ENCODE measurements at places on chromosomes 1 and 21.

GRCh38 chr1:183817576-183818288 lies 12.8 kb downstream of the RGL1 start:
- DNase-seq: no peak

- DNase-seq: no peak
These were observed 192.2 kb downstream of the ST6GALNAC3 start for GRCh38 chr1:76266762-76267161.

DNA sequence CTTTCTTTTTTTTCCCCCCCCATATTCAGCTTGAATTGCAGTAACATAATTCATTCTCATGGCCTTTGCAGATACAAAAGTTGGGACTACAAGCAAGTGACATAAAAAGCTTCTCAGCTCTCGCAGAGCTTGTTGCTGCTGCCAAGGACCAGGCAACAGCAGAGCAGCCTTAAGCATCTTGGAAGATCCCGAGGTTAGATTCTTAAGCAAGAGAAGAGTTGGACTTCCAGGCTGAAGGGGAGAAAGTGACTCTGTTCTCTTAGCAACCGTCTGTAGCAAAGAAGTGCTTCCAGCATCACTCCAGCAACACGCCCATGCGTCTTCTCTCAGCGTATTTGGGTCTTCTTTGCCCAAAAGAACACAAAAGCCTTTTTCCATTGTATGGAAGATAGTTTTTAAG lies 20.7 kb downstream of the AGT start:
- DNase-seq: no peak

DNA sequence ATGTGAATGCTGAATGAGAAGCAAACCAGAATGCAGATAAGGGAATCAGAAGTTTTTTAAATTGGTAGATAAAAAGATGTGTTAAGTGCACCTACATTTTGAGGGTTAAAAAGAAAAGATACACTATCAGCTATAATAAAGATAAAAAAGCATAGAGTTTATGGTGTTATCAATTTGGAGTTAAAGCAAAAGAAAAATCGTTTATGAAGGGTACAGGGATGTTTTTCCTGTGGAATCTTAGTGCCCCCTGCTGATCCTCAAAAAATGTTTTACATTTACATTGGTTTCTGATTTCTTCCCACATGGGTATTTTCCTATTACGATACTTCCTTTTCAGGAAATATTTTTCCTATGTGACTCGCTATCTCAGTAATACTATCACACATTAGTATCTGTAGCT lies 293.5 kb downstream of the MRPL39 start:
- peak; percentile 9 for DNase-seq

GRCh38 chr1:228378090-228378872 lies 28.4 kb downstream of the TRIM11 start:
- peak; percentile 75 for DNase-seq

DNA sequence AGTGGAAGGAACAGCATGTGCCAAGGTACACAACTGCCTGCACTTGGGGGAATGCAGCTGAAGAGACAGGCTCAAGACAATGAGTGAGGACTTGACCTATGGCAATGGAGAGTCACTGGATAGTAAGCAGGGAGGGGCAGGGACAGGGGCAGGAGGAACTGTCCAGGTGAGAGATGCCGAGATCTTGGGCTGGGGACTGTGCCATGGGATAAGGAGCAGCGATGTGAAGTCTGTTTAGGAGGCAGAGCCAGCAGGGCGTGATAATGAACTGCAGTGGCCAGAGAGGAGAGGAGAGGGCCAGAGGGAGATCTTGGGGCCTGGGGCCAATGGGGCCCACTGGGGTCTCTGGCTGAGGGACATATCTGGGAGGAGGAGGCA lies 17.8 kb upstream of the EPB41 start:
- no peak for DNase-seq

DNA sequence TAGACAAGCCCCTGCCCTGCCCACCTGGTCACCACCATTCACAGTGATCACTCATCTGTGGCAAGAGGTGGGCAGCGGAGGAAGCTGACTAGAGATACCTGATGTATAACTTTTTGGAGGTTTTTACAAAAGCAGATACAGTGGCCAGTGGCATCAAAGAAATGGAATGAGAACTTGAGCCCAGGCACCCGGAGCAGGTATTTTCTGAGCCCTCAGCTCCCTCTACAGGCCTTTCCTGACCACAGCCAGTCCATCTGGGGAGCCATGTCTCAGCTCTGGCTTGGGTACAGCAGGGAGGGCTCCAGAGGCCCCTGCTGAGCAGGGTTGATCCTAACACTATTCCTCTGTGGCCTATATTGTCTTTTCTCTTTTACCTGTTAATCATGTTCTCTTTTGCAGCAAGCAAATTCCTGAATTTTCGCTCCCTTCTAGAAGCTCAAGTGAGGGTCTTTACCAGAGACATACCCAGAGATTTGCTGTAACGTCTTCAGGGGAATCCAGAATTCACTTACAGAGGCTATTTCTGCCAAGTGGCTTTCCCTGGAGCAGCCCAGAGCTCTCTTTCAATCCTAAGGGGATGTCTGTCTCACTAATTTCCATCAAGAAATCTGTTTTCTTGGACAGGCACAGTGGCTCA lies 27.3 kb downstream of the GPR157 start:
- peak; percentile 83 for DNase-seq

GRCh38 chr1:66929146-66929688 lies 4.4 kb downstream of the MIER1 start:
- peak; percentile 38 for DNase-seq

DNA sequence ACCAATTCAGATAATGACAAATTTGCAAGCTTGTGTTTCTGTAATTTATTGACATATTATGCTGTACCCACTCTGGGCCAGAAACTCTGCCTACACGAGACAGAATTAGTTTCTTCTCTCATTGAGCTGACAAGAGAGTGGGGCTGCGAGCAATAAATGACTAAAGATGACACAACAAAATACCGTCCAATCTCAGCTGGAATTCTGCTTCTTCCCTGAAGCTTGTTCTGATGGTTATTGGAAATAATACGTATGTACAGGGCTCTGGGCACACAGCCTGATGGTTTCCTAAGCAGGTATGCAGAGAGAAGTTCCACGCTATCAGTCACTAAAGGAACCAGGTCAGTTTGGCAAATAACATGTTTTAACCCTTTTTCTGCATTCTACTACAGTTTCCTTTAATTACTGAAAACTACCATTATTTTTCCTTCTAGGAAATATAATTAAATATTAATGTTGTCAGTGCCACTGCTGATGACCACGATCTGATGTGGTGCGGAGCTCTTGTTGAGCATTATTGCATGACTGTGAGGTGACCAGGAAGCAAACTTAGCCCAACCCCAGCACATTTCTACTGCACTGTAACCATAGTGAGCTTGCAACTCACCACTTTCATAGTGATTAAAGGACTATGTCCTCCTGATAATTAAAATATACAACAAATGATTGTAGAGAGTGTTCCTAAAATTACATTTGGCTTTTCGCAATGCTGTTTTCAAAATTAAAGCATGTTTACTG lies 221.4 kb upstream of the L1TD1 start:
- no peak for DNase-seq

- DNase-seq: no peak
These were observed 7.0 kb upstream of the TFF1 start for GRCh38 chr21:42373196-42373907.

DNA sequence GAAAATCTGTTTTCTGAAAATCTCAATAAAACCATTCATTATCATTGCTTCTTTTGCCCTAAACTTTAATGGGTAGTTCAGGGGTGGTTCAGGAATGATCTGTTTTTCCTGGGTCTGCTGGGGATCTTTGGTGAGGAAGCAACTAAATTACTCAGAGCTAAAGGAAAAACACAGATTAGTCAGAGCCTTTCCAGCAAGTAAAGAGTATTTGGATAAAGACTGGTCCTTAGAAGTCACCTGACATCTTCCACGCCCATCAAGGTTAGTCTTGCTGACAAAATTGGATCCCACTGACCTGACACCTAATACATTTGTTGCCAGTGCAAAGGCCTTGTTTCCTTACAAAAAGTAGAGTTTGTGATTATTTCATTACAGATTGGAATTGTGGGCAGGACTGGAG lies 24.2 kb downstream of the HSPA13 start:
- no peak for DNase-seq

DNA sequence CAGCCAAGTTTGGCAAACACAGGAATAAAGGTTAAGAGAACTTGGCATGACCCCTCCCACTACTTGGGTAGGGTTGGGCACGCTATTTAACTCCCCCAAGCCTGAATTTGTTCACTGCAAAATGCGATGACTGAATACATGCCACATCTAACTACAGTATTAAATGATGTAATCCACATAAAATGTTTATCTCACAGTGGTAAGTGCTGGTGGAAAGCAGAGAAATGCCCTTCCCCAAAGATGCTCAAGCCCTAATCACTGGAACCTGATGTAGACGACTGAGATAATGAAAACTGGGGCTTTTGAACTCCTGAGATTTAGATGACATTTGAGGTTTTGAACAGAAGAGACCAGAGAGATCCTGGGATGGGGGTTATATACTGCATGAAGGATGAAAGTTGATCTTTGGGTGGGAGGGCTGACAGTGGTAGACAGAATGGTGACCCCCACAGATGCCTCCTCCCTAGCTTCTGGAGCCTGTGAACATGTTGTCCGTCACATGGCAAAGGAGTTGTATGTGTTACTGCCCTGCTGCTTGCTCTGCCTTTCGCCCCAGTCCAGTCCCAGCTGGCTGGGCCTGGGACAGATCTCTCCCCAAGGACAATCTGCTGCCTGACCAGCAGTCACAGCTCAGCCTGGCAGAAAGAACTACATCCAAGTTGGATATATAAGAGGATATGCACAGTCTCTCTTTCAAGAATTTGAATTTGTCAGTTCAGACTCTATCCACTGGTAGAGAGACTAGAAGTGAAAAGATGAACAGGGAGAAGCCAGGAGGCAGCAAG lies 120.9 kb downstream of the DAB1 start:
- no peak for DNase-seq

DNA sequence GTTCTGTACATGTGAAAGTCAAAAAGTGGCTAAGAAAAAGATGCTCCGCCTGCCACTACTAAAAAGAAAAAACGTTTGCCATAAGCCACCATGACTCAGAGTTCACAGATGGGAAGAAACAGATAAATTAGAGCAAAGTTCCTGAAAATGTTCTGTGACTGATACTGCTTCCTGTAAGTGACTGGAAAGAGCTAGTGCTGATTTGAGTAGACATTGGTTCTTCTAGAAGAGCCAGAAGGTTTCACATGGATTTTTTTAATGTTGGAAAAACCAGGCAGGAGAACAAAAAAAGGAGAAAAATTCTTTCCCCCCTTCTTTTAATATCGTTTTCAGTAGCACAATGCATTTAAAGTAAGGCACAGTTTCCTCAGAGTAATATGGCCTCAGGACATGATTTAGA lies 221.4 kb downstream of the HLX start:
- peak; percentile 66 for DNase-seq

DNA sequence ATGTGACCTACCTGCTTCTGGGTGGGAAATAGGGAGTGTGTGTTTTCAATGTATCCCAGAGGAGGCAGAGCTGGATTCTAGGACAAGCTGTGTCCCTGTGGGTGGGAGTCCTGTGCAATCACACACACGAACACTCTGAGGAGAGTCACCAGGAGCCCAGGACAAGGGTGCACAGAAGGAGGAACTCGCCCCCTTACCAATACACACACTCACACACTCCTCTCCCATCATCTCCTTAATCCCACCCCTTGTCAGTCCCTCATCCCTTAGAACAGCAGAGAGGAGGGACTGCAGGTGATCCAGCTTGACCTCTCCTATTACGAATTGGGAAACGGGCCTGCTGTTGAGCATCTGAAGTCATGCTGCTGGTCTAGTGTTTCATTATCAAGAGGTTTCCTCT lies 8.5 kb upstream of the MYBPHL start:
- DNase-seq: no peak

GRCh38 chr21:41924368-41924754 lies 29.5 kb downstream of the C2CD2 start:
- DNase-seq: no peak

- DNase-seq: peak; percentile 47
These were observed 83.1 kb downstream of the HS2ST1 start for GRCh38 chr1:86997538-86997937.

- DNase-seq: no peak
These were observed 44.8 kb downstream of the DPYD start for GRCh38 chr1:97875996-97876395.

GRCh38 chr1:150083907-150084306 lies 16.3 kb downstream of the VPS45 start:
- DNase-seq: no peak

DNA sequence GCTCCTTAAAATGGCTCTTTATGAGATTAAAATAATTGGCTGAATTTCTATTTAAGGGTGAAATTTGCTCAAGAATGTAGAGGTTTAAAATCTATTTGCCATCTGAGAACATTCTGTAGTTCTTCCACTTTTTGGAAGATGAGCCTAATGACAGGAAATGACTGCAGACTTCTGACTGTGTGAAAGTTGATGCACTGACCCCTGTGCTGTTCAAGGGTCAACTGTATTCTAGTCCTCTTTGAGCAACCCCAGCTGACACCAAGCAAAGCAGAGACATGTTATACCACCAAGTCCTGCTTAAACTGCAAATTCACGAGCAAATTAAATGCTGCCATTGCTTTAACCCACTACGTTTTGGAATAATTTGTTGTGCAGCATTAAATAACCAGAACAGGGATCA lies 26.6 kb downstream of the DDAH1 start:
- no peak for DNase-seq

Measured in hematopoietic multipotent progenitor cell treated with erythropoietin and hydrocortisone succinate and interleukin-3 and kit ligand, for 4 days (in vitro differentiated cells).